ENCODE measurements at places on chromosomes 3 and 15.

GRCh38 chr15:46946953-46947352 is 770.4 kb upstream of the SEMA6D start:
- no peaks in the 10 kb centered on the region for H3K36me3 ChIP-seq
- no peak for ATAC-seq
- no peak overlapping the region for H3K4me3 ChIP-seq
- no peaks in the 10 kb centered on the region for H3K27me3 ChIP-seq
- no peaks in the 10 kb centered on the region for H3K4me1 ChIP-seq

DNA sequence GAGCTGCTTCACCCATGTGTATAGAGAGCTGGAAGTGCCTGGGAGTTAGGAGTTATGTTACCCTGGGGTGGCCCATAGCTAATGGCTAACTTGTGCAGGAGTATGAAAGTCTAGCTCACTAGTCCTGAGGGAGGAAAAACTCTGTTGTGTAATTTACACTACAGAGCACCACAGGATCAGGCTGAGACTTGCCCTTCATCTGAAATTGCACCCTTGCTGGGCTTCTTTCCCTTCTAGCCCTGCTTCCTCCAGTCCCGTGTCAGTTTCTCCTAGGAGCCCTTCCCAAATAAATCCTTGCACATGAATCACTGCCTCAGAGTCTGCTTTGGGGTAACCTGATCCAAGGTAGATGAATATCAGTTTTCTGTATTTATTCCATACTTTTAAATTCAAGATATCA is 40.0 kb downstream of the CTXND1 start:
- H3K27me3 ChIP-seq: peaks cover 26% of the 10 kb centered on the region
- no peaks in the 10 kb centered on the region for H3K36me3 ChIP-seq
- H3K4me1 ChIP-seq: no peaks in the 10 kb centered on the region

- no peak for ATAC-seq
- H3K27ac ChIP-seq: no peak overlapping the region
- no peaks in the 10 kb centered on the region for H3K36me3 ChIP-seq
- no peak overlapping the region for H3K4me3 ChIP-seq
These were observed 108.8 kb downstream of the IL12A start for GRCh38 chr3:160097478-160097877.

- H3K4me3 ChIP-seq: no peak overlapping the region
- H3K27ac ChIP-seq: no peak overlapping the region
- no peaks in the 10 kb centered on the region for H3K4me1 ChIP-seq
- no peaks in the 10 kb centered on the region for H3K27me3 ChIP-seq
These were observed 789.8 kb downstream of the ROBO1 start for GRCh38 chr3:78978037-78978436.

DNA sequence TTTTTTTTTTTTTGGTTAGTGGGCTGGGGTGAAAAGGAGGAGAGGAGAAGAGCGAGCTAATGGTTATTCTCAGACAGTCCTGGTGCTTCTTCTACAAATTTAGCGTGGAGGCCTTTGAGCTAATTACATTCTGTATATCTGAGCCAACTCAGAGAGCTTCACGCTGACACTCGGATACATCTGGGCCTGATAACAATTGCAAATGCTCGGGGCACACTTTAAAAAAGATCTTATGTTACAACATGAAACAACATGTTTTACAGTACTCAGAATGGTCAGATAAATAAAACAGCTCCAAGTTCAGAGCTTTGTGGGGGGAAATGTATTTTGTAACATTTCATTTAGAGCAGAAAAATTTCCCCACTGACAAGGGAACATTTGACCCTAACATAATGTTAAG is 966.9 kb upstream of the NR2F2 start:
- no peak overlapping the region for H3K27ac ChIP-seq
- H3K27me3 ChIP-seq: peaks cover 9% of the 10 kb centered on the region
- no peak for ATAC-seq
- H3K4me1 ChIP-seq: no peaks in the 10 kb centered on the region
- H3K4me3 ChIP-seq: no peak overlapping the region

DNA sequence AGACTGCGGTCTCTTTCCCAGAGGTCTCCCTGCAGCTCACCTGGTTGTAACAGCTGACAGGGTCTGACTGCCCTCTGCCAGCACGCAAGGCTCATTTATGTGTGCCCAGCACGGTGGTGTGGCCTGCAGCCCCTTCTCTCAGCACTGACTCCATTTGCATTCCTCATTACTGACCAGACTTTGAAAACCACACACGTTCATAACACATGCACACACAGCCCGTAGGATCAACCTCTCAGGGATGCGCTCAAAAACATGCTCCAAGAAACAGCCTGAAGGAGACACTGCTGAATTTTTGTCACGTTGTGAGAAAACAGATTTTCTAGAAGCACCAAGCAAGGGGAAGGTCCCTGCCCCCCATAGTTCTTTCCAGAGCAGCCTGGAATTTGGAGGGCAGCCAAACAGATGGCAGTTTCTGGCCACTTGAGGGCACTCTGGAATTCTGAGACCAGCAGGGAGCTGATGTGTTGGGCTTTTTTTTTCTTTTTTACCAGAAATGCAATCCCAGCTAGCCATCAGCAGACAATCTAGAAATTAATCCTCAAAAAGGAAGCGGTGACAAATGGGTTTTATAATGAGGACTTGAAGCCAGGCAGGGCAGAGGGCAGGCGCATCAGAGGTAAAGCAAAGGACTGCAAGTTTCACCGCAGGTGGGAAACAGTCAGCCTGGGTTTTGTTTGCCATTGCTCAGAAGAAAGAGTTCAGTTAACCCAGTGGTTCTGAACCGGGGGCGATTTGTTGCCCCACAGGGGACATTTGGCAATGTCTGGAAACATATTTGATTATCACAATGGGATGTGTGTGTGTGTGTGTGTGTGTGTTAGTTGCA is 170.5 kb upstream of the PROK2 start:
- peaks cover 4% of the 10 kb centered on the region for H3K27me3 ChIP-seq
- H3K4me3 ChIP-seq: peak overlapping the region; percentile 25
- peaks cover 6% of the 10 kb centered on the region for H3K4me1 ChIP-seq
- peak overlapping the region; percentile 5 for H3K27ac ChIP-seq
- ATAC-seq: peak; percentile 83

- ATAC-seq: no peak
- no peaks in the 10 kb centered on the region for H3K4me1 ChIP-seq
- no peaks in the 10 kb centered on the region for H3K27me3 ChIP-seq
- H3K4me3 ChIP-seq: no peak overlapping the region
These were observed 537.8 kb downstream of the OTOL1 start for GRCh38 chr3:162034368-162034767.

- H3K4me1 ChIP-seq: no peaks in the 10 kb centered on the region
- ATAC-seq: no peak
- H3K27me3 ChIP-seq: peaks cover 3% of the 10 kb centered on the region
- no peak overlapping the region for H3K4me3 ChIP-seq
- no peak overlapping the region for H3K27ac ChIP-seq
These were observed 325.3 kb downstream of the THSD4 start for GRCh38 chr15:71440489-71441110.

GRCh38 chr3:117671722-117672318 is 962.2 kb downstream of the TUSC7 start:
- no peak overlapping the region for H3K4me3 ChIP-seq
- H3K4me1 ChIP-seq: no peaks in the 10 kb centered on the region
- ATAC-seq: no peak
- H3K36me3 ChIP-seq: no peaks in the 10 kb centered on the region
- H3K27ac ChIP-seq: no peak overlapping the region
